ENCODE measurements at places on chromosomes 12 and 14.

DNA sequence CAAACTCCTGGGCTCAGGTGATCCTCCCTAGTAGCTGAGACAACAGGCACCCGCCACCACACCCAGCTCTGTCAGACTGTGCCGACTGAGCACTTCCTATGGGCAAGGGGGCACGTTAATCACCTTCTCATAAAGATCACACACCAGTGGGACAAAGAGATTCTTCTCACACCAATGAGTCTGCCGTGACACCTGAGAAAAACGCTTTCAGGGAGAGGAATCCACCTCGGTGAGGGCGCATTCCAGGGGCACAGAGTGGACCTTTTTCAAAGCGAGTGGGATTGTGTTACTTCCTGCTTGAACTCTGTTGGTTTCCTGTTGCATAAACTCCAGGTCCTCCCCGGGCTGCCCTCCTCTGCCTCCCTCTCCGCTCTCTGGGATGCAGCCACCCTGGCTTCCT lies 17.5 kb upstream of the SCARB1 start:
- no peak for DNase-seq

DNA sequence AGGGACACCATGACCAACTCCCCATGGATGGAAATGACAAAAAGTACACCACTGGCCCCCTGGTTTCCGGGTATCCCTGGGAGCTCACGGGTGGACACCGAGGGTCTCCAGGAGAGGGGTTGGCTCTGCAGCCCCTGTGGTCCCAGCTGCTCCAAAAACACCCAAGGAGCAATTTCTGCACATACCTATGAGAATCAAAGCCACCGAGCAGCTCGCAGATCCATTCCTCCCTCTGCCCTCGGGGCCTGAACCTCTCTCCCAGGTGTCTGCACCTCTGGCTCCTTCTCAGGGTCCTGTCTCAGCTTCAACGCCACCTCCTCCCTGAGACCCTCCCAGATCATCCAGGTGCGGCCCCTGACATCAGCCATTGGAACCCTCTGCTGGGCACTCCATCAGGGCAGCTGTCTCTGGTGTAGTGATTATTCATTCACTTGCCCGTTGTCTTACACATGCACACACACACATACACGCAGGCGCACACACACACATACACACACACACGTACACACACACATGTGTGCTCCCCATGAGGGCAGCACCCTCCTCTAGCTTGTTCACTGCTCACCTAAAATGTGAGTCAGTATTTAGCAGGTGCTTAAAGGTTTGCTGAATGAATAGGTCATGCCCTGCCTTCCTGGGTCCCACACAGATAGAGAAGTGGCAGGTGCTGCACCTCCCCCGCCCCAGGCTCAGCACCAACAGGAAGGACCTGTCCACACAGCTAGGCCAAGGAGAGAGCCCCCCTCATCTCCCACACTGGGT lies 5.9 kb downstream of the RIMBP2 start:
- DNase-seq: no peak

- DNase-seq: no peak
Measured at GRCh38 chr12:6827437-6827911, 733 bp upstream of the P3H3 start.

DNA sequence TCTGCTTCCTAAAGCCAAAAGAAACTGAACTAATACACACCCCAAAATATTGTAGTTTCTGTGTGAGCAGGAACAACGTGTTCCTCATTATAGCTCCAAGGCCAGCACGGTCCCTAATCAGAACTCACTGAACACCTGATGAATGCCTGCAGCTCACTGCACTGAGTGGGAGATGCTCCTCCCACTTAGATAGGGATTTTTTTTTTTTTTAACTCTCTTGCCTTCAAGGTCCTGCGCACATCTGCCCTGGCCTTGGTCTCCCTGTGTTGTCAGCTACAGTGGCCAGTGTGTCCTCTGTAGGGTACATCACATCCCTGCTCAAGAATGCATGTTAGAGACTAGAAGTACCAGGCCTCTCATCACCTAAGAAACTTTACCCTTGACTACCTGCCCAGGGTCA lies 44.3 kb upstream of the TMPO start:
- DNase-seq: no peak

GRCh38 chr12:50986966-50987737 lies 34.8 kb downstream of the HIGD1C start:
- no peak for DNase-seq

Data from spinal cord (tissue), 10 donors.